Retina (tissue), 1 donor: ENCODE measurements at places on chromosomes 11 and 22.

GRCh38 chr22:36731916-36732315, 28.4 kb upstream of the CACNG2 start:
- DNase-seq: no peak

- no peak for DNase-seq
Measured at GRCh38 chr11:66289548-66290329, 796 bp upstream of the YIF1A start.

DNA sequence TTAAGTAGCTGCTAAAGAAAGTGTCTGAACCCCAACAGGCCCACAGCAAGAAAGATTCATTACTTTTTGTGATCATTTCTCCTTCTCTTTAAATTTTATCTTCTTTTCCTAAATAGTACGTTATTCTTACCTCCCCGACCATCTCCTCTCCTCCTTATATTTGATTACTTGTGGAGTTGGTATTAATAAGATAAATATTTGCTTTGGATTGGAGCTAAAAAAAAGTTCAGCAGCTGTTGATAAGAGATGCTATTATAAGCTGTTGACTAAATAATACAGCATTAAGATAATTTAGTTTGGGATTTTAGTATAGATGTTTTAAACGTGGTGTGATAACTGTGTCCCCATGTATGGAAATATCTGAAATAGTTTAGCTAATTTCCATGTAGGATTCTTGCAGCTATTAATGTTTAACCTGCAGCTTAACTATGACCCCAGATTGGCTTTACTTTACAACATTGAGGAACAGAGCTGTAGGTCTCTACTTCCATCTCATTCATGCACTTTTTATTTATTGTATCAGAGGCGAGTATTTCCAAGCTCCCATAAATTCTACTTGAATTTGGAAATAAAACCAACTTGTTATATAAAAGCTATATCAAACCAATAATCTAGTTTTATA, 37.8 kb downstream of the ZNF143 start:
- DNase-seq: no peak

- no peak for DNase-seq
Measured at GRCh38 chr11:19644316-19644715, 68.3 kb upstream of the NAV2 start.

GRCh38 chr11:79102840-79103239, 338.0 kb downstream of the TENM4 start:
- DNase-seq: no peak

DNA sequence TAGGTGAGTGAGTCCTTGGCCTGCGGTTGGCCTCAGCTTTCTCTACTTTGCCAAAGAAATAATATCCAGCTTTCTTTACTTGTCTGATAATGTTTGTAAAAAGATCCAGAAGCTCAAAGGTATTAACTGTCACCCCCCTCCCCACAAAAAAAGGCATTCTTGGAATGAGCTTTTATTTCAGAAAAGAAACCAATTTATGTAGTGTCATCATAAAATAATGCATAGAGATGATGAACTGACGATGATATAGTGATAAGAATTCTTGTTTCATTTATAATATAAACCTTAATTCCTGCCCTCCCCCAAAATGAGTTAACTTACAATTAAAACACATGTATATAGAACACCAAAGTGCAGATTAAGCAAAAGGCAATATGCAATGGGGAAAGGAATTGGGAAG, 191.4 kb downstream of the LARGE1 start:
- DNase-seq: no peak
